ENCODE measurements at places on chromosomes 5 and 9.

GRCh38 chr5:72488756-72489155, 18.5 kb downstream of the ZNF366 start:
- DNase-seq: no peak

DNA sequence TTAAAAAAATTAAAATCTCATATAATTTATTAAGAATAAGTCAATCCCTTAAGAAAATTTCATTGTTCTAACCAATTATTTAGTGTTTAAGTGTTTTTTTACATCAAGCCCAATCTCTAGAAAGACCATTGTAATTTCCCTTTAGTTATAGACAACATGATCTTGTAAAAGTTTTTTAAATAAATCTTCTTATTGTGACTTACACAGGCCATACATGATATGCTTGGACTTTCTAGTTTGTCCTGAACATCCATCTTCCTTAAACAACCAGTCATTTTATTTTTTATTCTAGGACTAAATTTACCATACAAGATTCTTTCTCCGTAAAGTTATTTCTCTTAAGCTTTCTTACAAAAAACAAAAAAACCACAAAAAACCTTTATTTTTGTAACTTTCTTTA, 126.5 kb upstream of the MAST4 start:
- DNase-seq: no peak

- DNase-seq: no peak
Observed at GRCh38 chr9:135105938-135106491, 18.5 kb downstream of the OLFM1 start.

GRCh38 chr5:176726746-176727527, 79.7 kb downstream of the TSPAN17 start:
- DNase-seq: no peak

DNA sequence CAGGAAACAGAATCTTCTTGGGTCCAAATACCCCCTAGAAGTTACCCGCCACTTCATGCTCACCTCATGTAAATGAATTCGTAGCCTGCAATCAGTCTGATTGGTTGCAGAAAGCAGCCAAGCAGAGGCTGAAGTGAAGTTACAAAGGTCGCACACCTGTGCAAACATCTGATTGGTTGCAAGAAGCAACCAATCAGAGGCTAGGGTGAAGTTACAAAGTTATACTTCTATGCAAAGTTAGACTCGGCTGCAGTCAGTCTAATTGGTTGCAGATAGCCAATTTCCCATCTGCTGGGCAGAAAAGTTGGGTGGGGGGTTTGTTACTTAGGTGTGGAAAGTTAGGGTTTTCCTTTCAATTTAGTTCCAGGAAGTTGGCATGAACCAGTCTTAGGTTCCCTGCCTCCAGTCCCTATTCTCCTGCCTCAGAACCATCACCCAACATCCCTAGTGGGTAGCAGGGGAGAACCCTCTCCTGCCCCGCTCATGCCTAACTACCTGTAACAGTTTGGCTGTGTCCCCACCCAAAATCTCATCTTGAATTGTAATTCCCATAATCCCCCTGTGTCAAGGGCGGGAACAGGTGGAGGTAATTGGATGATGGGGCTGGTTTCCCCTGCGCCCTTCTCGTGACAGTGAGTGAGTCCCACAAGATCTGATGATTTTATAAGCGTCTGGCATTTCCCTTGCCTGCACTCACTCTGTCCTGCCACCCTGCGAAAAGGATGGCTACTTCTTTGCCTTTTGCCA, 1.2 kb upstream of the RUSC2 start:
- no peak for DNase-seq

DNA sequence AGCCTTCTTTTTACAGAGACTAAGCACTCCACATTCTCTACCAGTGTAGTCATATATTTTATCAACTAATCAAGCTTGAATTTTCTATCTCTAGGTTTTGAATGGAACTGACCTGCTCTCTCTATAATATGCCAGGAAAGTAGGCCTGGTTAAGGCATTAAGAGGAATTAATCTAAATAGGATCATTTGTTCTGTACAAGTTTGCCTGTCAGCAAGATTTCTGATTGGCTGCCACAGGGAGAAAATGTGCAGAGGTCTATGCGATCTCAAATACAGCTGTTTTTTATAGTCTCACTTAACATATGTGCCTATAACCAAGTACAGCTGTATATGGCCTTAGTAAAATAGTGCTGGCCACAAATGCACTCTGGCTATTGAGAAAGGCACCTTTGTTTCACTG, 418.8 kb downstream of the KDM4C start:
- no peak for DNase-seq

GRCh38 chr9:89961616-89962341, 357.0 kb downstream of the GADD45G start:
- DNase-seq: no peak

DNA sequence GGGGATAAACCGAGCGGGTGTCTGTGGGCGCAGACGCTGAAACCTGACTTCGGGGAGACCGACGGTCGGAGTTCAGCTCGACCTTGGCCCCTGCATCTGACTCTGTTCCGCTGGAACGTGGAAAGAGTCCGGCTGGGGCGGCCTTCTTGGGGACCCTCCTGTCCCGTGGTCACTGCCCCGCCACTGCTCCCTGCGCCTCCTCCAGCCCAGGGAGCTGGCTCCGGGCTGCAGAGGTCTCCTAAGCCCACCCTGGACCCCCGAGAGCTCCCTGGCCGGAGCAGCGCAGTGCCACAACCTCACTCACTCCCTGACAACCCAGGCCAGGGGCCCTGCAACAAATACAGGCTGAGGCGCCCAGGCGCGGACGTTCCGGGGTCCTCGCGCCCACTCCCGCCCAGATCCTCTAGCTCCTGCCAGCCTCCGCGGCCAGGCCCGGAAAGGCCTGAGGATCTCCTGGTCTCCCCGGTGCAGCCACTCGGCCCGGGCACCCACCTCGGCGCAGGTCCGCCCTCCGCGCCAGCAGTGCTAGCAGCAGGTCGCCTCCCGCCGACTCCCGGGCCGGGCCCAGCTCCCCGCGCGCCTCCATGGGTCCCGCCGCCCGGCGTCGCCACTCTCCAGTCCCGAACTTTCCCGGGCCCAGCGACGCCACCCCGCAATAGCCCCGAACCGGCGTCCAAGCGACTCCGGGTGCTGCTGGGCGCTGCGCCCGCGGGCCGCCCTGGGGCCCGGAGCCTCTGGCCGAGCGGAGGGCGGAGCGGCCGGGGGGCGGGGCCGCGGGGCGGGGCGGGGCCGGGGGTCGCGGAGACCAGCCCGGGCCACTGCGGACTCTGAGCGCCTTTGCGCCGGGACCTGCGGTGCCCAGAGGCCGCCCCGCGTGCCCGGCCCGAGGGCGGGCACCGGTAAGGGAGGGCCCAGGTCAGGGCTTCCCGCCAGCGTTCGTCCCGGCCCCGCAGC, 2.2 kb downstream of the LHX3 start:
- no peak for DNase-seq

DNA sequence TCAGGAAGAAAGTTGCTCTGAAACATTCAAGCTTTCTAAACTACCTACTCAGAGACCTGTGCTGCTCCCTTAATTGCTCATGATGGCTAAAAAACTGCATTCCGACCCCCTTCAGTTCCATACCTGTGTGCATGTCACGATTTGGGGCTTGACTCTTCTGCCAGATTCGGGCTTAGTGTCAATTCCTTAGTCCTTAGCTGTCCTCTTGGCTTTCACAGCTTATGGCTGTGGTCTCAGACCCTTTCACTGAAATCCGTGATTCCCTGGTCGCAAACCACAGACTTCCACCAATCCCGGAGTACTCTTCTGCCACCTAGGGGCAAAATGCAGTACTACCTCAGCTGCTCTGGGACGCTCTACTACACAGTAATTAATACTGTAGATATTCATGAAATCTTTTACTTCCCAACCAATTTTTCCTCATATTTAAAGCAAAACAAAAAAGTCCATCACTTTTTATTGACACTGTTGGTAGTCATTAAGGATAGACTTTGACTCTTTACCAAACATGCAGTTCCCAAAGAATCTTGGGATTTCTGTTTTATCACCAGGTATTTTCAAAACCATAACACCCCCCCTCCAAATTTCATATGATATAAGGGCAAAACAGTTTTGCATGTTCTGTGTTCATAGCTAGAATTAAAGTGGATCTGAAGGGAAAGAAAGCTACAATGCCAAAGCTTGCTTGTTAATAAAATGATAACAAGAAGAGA, 617.4 kb downstream of the SLCO4C1 start:
- peak; percentile 45 for DNase-seq

- DNase-seq: no peak
Observed at GRCh38 chr9:134996591-134997530, 79.1 kb upstream of the FCN1 start.

- DNase-seq: no peak
Observed at GRCh38 chr5:73587923-73588322, 22.4 kb downstream of the UTP15 start.

- DNase-seq: peak; percentile 64
Observed at GRCh38 chr5:32713770-32714381, 2.8 kb downstream of the NPR3 start.

DNA sequence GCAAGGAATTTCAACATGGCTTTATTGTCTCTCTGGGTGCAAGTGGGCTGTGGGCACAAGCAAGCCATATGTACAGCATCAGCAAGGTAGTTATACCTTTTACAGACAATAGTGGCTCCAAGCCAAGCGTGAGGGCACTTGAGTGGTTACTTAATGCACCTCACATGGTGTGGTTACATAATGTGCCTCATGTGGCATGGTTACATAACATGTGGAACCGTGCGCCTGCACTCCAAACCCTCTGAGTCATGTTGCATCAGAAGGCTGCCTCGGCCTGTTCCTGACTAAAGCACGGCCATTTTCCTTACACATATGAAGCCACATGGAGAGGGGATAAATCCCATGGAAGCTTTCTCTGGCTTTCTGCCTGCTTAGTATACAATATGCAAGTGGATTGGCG, 150.9 kb downstream of the OSTF1 start:
- peak; percentile 98 for DNase-seq

DNA sequence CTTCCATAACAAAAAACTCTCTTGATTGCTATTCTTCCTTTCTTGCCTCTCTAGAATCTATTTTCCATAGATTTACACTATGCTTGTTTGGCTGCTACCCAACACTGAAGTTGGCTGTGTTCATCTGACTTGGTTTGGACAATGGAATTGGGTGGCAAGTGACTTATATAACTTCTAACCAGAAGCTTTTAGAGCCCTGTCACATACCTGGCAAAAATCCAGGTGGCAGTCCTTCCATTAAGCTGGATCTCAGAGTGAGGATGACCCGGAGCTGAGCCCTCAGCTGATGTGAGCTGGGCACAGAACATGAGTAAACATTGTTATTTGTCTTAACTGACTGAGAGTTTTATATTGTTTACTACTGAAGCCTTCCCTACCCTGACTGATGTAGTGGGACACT, 225.7 kb downstream of the TLR4 start:
- no peak for DNase-seq

- DNase-seq: no peak
Observed at GRCh38 chr5:90359073-90359920, 50.3 kb downstream of the CETN3 start.

DNA sequence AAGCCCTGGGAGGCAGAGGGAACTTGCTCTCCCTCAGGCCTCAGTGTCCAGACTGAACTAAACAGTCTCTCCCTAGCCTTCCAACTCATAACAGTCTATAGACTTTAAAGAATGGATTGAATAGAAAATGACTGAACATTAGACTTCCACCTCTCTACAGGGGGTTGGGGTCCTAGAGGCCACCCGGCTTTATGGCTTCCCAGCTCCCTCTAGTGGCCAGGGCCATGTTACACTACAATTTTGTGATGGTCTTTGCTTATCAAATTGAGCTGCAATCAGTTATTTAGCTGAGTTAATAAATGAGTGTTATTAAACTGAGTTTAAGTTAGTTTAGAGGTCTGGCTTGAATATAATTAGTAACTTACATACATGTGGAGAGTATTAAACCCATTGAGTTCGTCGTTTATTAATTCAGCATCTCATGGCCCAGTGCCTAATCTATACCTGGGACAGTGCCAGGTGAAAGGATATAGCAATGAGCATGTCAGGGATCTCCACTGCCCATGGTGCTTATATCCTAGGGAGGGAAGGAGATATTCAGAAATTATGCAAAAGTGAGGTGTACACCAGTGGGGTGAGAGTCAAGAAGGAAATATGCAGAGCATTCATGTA, 105.2 kb downstream of the SH3TC2 start:
- peak; percentile 41 for DNase-seq

DNA sequence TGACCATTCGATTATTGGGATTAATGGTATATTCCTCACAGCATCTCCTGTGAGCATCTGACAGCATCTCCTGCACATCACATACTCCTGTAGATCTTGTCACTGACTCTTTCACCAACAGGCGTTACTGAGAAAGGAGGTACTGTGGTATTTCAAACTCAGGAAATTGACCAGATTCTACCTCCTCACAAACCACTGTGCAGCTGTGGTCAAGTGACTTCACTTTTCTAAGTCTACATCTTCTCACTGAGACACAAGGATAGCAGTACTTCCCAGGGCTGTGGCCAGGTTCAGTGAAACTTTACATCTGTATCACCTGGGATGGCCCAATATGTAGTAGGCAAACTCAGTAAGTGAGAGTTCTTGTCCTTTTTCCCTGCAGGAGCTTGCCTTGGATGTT, 332.3 kb upstream of the ADAMTSL1 start:
- no peak for DNase-seq

DNA sequence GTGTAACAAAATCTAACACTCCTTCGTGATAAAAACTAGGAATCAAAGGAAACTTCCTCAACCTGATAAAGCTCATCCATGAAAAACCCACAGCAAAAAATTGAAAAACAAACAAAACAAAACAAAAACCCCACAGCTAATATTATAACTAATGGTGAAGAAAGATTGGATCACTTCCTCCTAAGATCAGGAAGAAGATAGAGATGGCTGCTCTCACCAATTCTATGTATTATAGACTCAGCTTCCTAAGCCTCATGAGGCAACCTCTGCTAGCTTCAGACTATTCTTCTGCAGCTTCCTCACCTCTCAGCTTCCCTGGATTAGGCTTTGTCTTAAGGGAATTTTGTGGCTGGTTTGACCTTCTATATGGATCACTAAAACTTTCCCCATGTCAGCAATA, 40.1 kb downstream of the PHAX start:
- no peak for DNase-seq

- peak; percentile 92 for DNase-seq
Observed at GRCh38 chr9:106878934-106879333, 16.0 kb downstream of the ZNF462 start.

GRCh38 chr9:126379661-126380360, 53.2 kb downstream of the MVB12B start:
- peak; percentile 83 for DNase-seq

- no peak for DNase-seq
Observed at GRCh38 chr5:92505925-92506324, 1075.1 kb downstream of the NR2F1-AS1 start.

DNA sequence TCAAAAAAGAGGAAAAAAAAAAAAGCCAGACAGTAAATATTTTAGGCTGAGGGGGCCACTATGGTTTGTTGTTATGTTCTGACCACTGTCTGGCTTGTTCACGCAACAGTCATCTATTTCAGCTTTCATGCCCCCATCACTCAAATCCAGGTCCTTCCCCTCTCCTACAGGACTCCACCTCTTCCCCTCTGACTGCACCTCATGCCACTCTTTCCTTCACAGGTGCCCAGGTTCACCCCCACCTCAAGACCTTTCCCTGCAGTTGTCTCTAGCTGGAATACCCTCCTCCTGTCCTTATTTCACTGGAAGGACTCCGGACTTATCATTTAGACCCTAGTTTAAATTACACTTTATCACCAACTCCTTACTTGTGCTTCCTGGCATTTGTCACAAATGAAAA, 3.5 kb downstream of the RPS14 start:
- DNase-seq: no peak

- no peak for DNase-seq
Observed at GRCh38 chr5:118733394-118733793, 255.0 kb downstream of the DTWD2 start.

Measured in bronchial epithelial cell (primary cell).